NCI-H1417 treated with DMSO at 0.1 percent for 48 hours (cell line): ENCODE measurements at places on chromosomes 7 and 10.

- no peak for DNase-seq
These were observed 322.8 kb upstream of the ANKRD30A start for GRCh38 chr10:36802490-36803153.

GRCh38 chr7:34849986-34850385 is 187.3 kb downstream of the DPY19L1 start:
- DNase-seq, result no peak

DNA sequence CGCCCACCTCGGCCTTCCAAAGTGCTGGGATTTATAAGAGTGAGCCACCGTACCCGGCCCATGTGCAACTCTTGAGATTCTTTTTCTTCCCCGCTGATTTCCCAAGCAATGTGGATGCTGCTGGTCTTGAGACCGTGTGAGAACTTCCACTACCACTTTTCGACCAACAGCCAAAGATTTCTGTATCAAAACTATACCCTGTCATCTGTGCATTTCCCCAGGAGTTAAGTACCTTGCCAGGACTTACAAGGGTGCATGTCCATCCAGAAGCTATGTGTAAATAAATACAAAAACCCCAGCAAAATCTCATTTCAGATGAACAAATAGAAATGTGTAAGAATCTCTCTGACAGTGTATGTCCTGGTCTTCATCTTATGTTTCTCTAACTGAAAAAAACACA is 9.9 kb upstream of the GALNT11 start:
- no peak for DNase-seq

- no peak for DNase-seq
These were observed 96.1 kb downstream of the EPDR1 start for GRCh38 chr7:38016567-38016966.

DNA sequence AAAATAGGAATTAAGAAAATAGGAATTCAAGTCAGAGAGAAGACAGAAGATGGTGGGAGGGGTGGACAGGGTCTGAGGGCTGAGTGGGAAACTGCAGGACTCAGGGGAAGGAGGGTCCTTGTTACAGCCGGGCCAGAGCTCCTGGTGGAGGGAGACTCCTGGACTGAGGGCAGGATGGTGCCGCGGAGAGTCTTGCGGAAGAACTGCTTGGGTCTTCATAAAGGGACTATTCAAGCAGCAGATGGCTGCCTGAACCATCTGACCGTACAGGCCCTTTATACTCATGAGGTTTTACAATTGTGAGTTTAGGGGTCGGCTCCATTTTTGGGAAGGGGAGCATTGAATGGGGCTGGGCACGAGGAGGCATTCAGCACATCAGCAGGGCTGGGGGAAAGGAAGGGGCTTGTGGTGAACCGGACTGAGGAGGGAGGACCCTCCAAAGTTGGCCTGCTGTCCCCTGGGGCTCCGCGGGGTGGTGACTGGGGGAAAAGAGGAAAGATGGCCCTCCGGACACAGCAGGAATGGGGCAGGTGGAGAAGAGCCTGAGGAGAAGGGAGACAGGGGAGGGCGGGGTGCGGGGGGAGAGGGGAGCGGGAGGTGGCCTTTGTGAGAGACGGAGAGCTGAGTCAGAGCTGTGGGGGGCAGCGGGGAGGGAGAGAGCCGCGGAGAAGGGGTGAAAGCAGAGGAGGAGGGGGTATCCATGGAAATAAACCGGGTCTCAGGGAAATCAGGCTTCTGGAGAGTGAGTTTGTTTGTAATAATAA is 1.5 kb downstream of the FAM131B start:
- DNase-seq, result peak; percentile 58

GRCh38 chr7:138338361-138338760 is 121.7 kb upstream of the TRIM24 start:
- DNase-seq, result no peak

GRCh38 chr7:36726806-36727503 is 2.7 kb upstream of the AOAH start:
- no peak for DNase-seq

DNA sequence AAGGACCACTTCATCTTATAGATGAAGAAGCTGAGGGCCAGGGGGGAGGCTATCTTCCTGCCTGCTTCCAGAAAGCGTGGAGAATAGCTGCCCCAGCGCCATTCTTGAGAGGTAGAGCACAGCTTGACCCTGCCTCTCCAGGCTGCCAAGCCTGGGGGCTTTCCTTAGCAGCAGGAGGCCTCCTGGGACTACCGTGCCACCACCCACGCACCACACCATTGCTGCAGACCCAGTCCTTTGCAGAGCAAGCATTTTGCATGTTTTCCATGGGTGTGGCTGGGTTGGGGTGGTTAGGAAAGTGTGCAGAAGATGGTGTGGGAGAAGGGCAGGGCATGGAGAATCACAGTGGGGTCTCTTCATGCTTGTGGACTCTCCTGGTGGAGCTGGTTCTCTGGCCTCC is 64.9 kb downstream of the TBXAS1 start:
- no peak for DNase-seq

DNA sequence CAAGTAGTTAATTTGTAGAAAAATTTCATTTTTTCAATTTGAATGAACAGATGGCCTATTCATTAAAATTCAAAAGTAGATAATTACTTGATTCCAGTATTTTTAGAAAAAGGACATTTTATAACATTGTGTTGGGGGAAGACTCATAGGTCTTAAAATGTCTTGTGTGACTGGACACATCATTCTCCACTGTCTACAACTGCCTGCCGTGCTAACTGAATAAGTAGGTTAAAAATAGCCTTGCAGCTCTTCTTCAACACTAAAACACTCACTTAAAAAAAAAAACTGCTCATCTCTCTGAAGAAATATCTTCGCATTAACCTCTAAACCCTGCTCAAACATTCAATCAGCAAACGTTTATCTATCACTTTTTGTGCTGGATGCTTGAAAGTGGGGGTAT is 253.8 kb downstream of the CSTF2T start:
- DNase-seq, result no peak

DNA sequence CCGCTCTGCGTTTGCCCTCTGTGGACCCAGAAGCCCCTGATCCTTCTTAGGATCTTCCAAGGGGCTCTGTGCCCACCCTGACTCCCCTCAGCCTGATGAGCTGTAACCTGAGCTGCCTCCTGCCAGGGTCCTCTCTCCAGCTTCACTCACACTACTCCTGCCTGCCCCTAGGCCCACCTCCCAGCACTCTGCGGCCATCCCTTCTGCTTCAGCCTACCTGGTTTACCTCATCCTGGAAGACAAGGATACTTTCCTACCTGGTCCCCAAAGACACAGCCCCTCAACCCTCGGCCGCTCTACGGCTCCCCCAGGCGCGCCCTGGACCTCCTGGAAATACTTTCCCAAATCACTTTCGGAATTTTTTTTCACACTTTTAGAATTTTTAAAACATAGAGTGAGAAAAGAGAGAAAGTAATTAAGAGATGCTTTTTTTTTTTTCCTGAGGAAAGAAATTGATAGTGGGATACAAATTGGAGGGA is 6.4 kb upstream of the ZNF862 start:
- no peak for DNase-seq

DNA sequence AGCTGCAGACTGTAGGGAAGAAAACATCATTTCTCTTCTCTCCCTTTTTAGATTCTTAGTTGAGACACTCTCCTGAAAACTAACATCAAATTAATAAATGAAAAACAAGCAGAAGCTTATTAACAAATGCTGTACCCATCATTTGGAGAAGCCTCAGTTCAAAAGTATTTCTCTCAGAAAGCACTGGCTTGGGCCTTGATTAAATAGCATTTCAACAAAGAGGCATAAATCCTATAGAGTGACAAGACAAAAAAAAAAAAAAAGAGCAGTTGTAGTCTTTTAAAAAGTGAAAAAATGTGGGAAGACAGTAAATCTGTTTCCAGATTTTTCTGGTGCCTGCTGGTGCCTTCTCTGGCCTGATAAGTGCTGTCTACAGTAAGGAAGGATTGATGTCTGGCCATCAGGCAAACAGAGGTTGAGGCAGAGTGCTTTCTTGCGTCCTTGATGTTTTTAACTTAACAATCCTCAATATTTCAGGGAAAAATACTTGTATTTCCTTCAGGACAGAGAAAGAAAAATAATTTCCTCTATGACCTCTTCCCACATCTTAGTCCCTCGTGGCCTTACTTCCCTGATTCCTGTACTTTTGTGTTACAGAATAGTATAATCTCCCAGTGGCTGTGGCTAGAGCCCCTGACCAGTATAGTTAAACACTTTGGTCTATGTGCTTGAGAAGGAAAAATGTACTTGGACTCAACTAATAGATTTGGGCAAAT is 300.5 kb downstream of the HGF start:
- no peak for DNase-seq

DNA sequence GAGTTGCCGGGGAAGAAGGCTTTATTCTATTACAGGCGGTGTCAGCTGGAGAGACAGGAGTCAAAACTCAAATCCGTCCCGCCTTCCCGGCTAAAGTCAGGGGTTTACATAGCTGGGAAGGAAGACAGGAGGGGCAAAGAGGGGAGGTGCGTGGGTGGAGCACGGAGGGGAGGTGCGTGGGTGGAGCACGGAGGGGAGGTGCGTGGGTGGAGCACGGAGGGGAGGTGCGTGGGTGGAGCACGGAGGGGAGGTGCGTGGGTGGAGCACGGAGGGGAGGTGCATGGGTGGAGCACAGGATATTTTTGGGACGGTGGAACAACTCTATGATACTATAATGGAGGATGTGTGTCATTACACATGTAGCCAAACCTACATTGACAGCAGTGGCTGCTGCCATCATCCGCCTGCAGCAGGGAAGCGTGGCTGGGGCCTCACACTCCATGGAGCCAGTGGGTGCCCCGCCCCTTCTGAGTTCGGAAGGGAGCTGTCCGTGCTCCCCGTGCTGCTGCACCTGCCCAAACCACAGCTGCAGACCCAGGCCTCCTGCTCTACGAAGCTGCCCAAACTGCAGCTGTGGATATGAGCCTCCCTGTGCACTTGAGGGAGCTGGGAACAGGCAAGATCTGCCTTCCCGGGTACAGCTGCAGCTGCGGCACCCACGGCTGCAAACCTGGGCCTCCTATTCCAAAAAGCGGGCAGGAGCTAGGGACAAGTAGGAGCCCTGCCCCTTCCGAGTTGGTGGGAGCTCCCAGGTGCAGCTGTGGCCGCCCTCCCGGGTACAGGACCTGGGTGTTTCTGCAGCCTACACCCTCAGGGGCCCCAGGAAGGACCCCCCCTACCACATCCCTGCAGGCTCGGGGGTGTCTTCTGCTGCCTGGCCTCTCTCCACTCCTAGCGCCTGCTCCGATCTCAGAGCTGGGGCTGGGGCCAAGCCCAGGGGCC is 119.4 kb downstream of the DYNC2I1 start:
- no peak for DNase-seq

GRCh38 chr7:143314127-143314526 is 1.8 kb upstream of the CLCN1 start:
- DNase-seq, result no peak

- DNase-seq, result peak; percentile 27
These were observed 1002.9 kb upstream of the KCND2 start for GRCh38 chr7:119270045-119270464.

- no peak for DNase-seq
These were observed 4.3 kb upstream of the JAKMIP3 start for GRCh38 chr10:132061465-132061864.

GRCh38 chr10:125107166-125107949 is 53.0 kb downstream of the CTBP2 start:
- no peak for DNase-seq

- DNase-seq, result no peak
These were observed 160.2 kb downstream of the ETV1 start for GRCh38 chr7:13829231-13829630.

- DNase-seq, result no peak
These were observed 40.6 kb upstream of the FAM3C start for GRCh38 chr7:121436688-121437087.

GRCh38 chr10:12333380-12334185 is 15.8 kb upstream of the CAMK1D start:
- DNase-seq, result peak; percentile 6

DNA sequence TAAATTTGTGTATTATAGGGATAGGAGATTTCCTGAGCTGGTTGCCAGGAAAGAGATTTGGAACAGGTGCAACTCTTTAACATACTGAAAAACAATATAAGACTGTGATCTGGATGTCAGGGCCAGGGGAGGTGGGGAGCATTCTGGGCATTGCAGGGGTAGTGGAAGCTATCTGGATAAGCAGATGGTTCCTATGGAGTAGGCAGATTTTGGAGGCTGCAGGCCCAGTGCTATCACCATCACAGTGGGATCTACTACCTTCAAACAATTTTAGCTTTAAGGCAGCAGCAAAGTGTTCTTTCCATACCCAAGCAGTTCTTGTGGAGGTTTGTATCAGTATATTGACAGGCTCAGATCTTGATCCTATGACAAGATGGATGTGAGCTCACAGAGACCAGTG is 71.1 kb downstream of the ADAM22 start:
- DNase-seq, result no peak

GRCh38 chr7:5428478-5429252 is 5.0 kb upstream of the TNRC18 start:
- DNase-seq, result no peak
